ENCODE measurements at places on chromosomes 7 and 10.

DNA sequence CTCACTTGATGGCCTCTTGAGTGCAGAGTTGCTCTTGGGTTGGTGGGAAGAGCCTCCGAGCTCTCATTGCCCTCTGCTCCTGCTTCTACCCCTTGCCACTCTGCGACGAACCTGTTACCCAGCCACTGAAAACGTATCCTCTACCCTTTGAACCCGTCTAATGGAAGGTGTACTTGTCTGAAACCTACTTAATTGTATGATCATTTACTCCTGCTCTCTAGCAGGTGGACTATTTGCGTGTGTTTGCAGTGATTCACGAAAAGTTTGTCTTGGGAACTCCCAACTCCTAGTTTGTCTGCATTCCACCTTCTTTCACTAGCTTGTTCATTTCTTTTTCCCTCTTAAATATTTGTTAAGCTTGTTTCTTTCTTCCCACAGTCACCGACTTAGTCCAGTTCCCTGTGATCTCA, 503 bp downstream of the CROT start:
- no peak for DNase-seq

- no peak for DNase-seq
Observed at GRCh38 chr10:86878983-86879713, 78.3 kb downstream of the MMRN2 start.

DNA sequence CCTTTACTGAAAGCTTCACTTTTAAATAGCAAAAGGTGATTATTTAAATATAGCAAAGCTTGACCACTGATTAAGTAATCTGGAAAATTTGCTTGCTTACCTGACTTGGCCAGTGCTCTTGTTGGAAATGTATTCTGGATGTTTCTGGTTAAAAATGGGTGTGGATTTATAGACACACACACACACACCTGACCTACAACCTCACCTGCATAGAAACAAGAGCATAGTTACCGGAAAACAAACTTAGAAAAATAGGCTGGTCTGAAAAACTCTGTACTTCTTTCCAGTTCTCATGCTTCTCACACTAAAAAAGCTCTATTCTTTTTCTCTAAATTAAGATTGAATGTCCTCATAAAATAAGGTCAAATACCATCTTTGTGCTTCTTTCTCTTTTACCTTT, at the start of gene AGR3:
AGR3 (minus strand) TSS at position 140 of the 400 bp plus-strand sequence. CDS start 3,365 bp downstream, outside the sequence.
- no peak for DNase-seq

- DNase-seq = no peak
Observed at GRCh38 chr10:105952153-105952552, 1212.4 kb downstream of the SORCS1 start.

DNA sequence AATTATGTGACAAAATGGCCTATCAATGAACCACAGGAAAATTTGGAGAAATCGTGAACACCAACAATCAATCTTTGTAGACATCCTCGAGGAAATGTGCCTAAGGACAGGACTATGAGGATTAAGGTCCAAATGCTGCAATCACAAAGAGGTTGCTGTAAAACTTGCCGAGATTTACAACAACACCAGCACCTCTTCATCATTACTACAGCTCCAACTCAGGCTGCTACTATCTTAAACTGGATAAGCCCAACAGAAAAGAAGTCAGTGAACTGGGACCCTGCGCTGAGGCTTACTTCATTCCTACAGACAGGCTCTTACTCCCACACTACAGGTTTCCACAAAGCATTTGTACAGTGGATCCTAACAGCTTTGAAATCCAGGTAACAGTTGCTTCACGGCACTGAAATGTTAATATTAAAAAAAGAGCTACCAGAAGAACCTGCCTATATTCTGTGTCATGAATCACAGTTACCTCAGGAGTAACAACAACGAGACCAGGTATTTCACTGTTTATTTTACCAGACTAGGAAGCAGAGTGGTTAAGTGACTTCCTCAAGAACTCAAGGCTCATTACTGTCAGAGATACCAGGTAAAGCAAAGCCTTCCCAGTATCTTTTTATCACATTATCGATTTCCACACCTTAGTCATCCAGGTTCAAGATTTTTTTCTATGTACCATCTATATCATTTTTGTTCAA, 23.9 kb downstream of the CACUL1 start:
- DNase-seq = no peak

- peak; percentile 23 for DNase-seq
Observed at GRCh38 chr7:151382079-151382885, 27.6 kb downstream of the WDR86 start.

DNA sequence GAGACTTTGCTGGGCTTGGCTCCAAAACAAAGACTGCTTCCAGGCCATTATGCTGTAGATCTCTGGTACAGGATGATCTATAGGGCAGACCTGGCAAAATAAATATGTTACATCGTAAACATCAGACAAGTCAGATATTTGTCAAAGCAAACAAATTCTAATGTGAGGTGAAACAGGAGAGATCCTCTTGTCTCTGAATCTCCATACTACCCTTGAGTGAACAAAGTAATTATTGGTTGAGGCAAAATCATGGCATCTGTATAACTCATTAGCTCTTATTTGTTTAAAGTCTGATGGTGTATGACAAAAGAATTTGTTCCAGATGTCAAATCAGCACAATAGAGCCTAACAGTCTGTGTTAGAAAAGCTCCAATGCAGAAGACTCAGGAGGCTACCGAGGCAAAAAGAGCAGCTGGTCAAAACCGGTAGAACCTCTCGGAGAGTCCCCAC, 1291.5 kb downstream of the TYW1 start:
- DNase-seq = no peak

- DNase-seq = no peak
Observed at GRCh38 chr7:36490419-36490830, 100.8 kb downstream of the ANLN start.

GRCh38 chr10:101781984-101782810, 1.0 kb downstream of the NPM3 start:
- no peak for DNase-seq

DNA sequence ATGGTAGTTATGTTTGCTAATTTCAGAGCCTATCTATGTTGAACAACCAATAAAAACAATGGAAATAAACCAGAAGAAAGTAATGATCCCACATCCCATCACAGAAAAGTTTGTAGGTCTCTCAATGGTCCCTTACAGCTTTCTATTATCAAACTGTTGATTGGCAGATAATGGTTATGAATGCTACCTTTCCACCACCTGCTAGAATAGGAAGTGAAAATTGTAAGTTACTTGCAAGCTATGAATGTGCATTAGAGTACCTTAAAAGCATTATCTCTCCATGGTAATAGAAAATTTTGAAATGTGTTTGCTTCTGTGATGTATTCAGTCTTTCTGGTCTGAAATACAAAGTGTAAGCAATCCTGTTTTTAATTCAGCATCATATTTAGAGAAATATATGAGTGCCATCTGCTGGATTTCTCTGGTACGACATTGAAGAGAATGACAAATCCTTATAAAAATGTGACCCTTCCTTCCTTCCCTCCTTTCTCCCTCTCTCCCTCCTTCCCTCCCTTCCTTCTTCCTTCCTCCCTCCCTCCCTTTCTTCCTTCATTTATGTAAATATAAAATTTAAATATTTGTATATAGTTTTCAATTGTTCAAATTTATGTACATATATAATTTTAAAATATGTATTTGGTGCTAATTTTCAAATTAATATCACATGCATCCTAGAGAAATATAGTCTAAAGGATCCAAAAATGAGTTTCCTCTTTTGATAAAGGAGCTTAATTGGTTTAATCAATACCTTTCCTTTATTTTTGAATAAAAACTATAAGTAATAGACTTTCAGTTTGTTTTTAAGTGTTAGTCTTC, 41.4 kb upstream of the PNLIPRP3 start:
- peak; percentile 54 for DNase-seq

- no peak for DNase-seq
Observed at GRCh38 chr10:33040436-33040835, 82.4 kb upstream of the ITGB1 start.

GRCh38 chr7:47470567-47471357, 111.1 kb downstream of the TNS3 start:
- no peak for DNase-seq

DNA sequence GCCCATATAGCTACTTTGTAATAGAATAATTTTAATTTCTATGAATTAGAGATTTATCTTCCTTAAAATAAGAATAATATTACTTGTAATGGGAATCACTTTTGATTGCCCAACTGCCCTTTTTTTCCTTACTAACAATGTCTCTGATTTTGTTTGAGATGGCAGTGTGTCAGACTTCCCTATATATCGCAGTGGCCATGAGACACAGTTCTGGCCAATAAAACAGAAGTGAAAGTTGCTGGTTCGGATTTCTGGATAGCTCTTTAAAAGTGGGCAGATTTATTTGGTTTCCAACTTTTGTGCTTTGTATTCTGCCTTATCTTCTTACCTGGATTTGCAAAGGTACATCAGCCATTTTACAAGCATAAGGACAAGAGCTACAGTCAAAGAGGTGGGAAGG, 170.2 kb downstream of the PPP1R17 start:
- peak; percentile 4 for DNase-seq

DNA sequence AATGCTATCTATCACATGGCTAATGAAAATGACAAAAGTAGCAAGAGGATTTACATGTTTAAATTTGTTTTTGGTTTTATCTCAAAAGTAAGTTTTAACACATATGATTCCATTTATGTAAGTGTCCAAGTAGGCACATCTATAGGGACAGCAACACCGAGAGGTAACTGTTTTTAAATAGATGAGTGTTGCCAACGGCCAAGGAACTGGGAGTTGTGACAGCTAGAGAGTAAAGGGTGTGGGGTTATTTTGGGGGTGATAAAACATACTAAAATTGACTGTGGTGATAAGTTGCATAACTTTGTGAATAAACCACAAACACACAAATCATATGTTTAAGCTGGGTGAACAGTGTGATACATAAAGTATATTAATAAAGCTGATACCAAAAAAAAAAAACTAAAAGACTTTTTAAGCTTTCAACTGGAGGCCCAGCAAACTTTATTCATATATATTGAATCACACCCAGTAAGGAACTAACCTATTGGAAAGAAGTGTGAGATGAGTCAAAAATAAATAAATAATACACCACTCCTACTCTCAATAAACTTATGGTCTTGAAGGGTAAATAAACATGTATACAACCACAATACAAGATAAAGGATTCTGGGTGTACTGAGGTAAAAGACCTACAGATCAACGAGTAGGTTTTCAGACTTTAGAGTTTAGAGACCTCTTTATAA, 33.0 kb downstream of the LRRC72 start:
- no peak for DNase-seq

DNA sequence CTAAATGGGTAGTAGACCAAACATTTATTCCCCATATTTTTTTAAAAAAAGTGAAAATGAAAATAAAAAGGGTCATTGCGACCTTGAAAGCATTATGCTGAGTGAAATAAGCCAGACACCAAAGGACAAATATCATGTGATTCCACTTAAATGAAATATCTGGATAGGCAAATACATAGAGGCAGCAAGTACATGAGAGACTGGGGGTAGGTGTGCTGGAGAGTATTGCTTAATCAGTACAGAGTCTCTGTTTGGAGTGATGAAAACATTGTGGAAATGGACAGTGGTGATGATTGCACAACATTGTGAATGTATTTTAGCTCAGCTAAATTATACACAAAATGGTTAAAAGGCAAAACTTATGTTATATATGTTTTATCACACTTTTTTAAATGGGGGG, 169.4 kb downstream of the AKR1D1 start:
- no peak for DNase-seq

DNA sequence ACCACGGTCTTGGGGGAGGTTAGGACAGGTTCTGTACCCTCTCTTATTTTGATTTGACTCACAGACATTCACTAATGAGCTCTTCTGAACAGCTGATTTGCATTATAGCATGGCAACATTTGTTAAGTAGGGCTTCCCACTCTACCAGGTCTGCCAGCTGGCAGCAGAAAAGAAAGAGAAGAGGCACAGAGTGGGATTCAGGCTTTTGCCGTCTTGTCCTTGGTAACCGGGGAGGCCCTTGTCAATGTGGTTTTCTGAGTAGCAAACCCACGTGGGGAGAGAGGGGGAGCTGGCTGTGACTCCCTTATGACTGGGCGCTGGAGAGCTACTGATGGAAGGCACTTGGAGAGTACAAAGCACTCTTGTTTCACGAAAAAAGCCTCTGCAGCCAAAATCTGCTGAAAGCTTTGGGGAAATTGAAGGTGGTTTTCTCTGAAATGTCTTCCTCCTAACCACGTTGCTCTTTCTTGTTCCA, 355.3 kb upstream of the GALNT17 start:
- no peak for DNase-seq

- DNase-seq = no peak
Observed at GRCh38 chr10:106857213-106857612, 307.3 kb downstream of the SORCS1 start.

DNA sequence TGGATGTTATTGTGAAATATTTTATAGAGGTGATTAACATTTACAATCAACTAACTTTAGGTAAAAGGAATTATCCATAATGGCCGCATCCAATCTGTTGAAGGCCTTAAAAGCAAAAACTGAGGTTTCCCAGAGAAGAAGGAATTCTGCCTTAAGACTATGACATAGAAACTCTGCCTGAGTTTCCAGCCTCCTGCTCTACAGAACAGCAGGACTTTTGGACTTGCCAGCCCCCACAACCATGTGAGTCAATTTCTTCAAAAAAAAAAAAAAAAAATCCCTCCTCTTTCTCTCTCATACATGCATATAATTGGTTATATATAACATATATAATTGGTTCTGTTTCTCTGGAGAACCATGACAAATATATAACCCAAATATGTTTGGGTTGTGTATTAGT, 15.4 kb downstream of the SLC25A28 start:
- no peak for DNase-seq

GRCh38 chr10:34195364-34196057, 619.6 kb downstream of the PARD3 start:
- DNase-seq = no peak

- no peak for DNase-seq
Observed at GRCh38 chr7:146002431-146003078, 114.0 kb upstream of the CNTNAP2 start.

DNA sequence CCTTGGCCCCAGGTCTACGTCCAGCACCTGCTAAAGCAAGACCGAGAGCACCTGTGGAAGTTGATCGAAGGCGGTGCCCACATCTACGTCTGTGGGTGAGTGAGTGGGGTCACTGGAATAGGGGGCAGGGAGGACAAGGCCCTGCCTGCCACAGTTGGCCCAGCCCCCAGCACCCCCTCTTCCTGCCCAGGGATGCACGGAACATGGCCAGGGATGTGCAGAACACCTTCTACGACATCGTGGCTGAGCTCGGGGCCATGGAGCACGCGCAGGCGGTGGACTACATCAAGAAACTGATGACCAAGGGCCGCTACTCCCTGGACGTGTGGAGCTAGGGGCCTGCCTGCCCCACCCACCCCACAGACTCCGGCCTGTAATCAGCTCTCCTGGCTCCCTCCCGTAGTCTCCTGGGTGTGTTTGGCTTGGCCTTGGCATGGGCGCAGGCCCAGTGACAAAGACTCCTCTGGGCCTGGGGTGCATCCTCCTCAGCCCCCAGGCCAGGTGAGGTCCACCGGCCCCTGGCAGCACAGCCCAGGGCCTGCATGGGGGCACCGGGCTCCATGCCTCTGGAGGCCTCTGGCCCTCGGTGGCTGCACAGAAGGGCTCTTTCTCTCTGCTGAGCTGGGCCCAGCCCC, 8.1 kb downstream of the TMEM120A start:
- peak; percentile 50 for DNase-seq

DNA sequence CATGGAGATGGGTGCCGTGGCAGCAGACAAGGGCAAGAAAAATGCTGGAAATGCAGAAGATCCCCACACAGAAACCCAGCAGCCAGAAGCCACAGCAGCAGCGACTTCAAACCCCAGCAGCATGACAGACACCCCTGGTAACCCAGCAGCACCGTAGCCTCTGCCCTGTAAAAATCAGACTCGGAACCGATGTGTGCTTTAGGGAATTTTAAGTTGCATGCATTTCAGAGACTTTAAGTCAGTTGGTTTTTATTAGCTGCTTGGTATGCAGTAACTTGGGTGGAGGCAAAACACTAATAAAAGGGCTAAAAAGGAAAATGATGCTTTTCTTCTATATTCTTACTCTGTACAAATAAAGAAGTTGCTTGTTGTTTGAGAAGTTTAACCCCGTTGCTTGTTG, 25.9 kb downstream of the BAG3 start:
- DNase-seq = no peak
